ENCODE measurements at places on chromosomes 16 and 17.

- DNase-seq: peak; percentile 25
Measured at GRCh38 chr17:81073967-81074839, 39.3 kb downstream of the BAIAP2 start.

GRCh38 chr17:61635913-61636432 is 45.0 kb upstream of the NACA2 start:
- DNase-seq: peak; percentile 82

DNA sequence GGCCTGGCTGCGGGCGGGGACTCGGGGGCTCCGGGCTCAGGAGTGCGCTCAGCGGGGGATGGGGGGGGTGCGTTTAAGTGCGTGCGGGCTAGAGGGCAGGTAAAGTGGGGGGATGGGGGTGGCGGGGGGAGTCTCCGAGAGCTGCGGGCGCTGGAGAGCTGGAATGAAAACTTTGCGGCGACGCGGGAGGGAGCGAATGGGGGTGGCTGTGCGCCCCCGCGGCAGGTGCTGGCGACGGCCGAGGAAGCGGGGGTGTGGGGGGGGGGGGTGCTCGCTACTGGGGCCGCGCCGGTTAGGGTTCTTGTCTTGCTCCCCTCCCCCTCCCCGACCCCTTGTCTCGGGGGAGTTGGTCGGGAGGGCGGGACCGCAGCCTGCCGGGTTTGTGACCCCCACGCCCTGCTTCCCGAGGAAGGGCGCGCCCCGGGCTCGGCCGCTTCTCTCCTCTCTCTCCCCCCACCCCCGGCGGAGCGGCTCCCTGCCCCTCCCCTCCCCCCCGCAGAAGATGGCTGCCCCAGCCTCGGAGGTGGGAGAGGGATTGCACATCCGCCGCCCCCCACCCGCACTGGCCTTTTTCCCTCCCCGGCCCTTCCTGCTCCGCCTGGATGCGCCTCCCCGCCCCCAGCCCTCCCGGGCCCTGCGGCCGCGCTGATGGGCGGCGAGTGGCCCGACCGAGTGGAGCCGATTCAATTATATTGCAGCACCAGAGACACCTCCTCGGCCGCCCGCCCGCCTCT is 649 bp downstream of the GSE1 start:
- DNase-seq: peak; percentile 57

DNA sequence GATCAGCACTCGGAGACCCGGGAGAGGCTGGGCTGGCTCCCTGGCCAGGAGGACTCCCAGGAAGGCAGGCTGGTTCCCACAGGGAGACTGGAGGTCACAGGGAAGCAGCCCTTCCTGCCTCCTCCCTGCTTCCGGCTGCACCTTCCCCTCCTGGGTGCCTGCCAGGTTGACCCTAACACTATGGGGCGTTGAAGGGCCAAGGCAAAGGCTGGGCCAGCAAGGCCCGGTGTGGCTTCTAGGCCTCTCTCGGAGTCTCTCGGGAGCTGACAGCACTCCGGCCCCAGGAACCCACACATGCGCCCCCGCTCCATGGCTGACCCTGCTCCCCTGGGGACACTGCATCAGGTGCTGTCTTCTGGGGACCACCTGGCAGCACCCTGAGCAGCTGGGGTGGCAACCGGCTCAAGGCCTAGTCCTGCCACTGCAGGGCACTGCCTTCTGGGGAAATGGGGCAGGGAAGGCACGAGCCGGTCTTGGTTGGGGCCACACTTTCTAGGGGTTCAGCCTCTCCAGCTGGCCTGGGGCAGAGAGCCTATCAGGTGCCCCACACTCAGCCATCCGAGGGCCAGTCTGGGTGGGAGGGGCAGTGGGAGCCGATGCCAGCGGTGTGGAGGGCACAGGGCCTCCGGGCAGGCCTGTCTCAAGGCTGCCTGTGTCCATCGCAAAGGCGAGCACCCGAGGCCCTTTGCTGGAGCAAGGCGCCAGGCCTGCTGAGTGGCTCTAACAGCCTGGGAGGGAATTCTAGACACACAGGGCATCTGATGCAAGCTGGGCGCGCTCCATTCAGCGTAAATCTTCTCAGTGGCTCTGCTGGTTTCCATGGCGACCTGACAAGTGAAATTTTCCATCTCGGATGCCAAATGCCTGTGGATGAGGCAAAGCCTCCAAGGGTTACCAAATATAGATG is 5.6 kb upstream of the MTSS2 start:
- no peak for DNase-seq

- DNase-seq: peak; percentile 36
Measured at GRCh38 chr17:40598619-40599467, 33.6 kb upstream of the CCR7 start.

DNA sequence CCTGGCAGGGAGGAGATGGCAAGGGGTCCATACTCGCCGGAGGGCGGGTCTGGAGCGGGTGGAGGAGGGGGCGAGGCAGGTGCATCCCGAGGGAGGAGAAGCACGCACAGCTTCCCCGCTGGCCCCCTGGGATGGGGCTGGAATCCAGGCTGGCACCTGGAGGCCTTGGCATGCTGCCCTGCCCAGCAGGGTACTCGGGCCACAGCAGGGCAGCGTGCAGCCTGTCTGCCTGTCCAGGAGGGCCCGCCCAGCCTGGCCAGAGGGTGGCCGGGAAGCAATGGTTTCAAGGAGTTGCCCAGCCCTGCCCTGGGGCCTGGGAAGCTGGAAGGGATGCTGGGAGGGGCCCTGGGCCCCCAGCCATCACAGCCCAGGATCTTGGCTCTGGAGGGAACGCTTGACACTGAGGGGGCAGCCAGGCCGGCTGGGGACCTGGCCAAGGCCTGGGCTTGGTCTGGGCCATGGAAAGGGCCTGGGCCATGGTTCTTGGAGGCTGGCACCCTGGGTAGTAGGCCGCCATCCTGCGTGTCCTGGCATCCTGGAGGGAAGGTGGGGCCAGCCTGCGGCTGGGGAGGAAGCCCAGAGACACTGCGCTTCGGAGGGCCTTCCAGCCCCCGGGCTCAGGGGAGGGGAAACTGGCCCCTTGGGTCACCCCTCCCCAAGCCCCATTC is 1.1 kb downstream of the GLIS2 start:
- no peak for DNase-seq

- DNase-seq: peak; percentile 26
Measured at GRCh38 chr17:48244121-48244711, 136.7 kb downstream of the SNX11 start.

DNA sequence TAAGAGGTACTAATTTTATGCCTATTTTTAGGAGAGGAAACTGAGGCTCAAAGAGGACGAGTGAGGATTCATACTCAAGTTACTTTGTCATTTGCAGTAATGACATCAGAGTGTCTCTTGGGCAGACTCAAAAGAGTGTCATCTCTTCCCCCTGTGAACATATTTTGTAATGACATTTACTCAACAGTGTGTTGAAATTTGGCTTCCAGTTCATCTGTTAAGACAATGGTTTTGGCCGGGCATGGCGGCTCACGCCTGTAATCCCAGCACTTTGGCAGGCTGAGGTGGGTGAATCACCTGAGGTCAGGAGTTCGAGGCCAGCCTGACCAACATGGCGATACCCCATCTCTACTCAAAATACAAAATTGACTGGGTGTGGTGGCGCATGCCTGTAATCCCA is 28.9 kb downstream of the WFDC1 start:
- no peak for DNase-seq

DNA sequence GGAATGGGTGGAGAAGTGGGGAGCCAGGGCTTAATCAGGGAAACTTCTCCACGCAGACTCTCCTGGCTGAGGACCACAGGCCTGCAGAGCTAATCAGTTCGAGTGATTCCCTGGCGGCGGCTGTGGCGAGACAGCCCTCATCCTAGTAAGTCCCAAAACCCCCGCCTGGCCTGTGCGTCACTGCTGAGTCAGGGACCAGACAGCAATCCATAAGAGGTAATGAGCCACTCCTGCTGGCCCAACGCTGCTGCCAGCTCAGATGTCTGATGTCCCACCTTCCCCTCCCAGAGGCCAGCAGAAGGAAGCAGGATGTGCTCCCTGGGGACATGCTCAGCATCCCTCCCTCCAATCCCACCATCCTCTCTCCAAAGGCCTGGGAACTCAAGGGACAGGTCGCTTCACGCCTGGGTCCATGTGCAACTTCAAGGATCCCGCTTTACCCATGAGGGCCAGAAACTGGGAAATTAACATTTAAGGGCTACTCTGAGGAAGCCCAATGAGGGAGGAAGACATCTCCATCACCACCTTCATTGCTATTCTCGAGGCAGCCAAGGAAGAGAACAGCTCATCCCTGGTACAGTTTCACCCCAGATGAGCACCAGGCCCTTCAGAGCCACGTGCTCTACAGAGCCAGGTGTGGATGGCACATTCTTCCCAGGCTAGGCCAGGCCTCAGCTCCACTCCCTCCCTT is 7.9 kb downstream of the ACLY start:
- no peak for DNase-seq

GRCh38 chr16:27353853-27354252 is 40.1 kb downstream of the IL4R start:
- peak; percentile 71 for DNase-seq

- no peak for DNase-seq
Measured at GRCh38 chr16:29789775-29790182, 772 bp upstream of the KIF22 start.
